ENCODE measurements at places on chromosomes 1 and 21.

DNA sequence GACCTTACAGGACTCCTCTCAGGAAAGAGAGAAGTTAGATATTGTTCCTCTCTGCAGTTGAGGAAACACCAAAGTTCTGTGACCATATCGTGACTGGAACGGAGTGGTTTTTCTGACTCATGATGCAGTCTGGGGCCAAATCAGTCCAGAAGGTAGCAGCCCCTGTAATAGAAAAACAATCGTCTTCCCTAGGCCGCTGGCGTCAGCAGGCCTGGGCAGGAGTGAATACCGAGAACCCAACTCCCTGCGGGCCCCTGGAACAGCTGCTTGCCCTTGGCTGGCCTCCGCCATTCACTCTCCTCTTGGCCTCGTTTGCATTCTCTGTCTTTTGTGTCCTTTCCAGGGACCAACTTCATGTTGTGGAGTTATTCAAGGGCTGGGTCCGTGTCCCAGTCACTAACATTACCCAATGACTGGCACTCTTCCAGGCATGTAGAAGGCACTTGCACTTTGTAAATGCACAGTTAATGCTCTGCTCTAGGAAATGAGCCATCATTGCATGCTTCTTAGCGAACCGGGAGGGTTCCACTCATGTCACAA lies 10.9 kb upstream of the CD101 start:
- no peak for DNase-seq

DNA sequence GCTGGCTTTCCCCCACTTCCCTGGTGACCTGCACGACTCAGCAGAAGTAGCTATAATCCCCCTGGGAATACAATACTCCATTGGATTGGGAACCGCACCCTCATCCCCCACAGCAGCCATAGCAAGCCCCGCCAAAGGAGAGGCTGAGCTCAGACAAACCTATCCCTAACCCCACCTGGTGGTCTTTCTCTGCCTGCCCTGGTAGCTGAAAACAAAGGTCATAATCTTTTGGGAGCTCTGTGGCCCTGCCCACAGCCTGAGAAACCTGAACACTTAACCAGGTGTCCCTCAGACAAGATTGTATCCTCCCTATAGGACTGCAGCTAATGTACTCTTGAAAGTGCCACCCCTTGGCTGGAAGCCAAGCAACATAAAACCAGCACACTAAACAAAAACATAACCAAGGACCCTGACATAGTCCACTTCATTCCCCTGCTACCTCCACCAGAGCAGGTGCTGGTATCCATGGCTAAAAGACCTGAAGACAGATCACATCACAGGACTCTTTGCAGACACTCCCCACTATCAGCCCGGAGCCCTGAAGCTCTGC lies 71.6 kb upstream of the RUNX1 start:
- DNase-seq, result no peak

GRCh38 chr1:200183637-200184036 lies 156.1 kb downstream of the NR5A2 start:
- no peak for DNase-seq

DNA sequence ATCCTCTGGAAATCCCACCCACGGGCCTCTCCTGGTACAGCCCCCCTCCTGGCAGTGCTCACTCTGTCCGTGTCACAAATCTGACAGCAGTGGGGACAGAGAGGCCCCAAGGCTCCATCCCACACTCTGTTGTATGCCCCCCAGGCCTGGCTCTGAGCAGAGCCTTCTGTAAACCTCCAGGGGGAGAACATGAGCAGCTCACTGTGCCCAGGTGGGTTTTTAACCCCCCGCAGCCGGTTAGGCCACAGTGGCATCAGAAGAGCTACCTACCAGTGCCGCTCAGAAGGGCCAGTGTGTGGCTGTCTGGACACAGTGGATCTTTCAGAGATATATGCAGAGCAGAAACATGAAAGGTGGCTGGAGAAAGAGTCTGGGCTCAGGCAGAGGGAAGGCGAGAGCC lies 12.0 kb upstream of the GPR153 start:
- DNase-seq, result no peak

Data from activated CD4-positive, alpha-beta T cell treated with anti-CD3 and anti-CD28 coated beads, Interleukin-10, Interleukin-2, amounts not matched to agents 100 ng/mL and 50 ng/mL, durations not matched to agents 16 hours and 8 hours (primary cell).